ENCODE measurements at places on chromosomes 4 and X.

DNA sequence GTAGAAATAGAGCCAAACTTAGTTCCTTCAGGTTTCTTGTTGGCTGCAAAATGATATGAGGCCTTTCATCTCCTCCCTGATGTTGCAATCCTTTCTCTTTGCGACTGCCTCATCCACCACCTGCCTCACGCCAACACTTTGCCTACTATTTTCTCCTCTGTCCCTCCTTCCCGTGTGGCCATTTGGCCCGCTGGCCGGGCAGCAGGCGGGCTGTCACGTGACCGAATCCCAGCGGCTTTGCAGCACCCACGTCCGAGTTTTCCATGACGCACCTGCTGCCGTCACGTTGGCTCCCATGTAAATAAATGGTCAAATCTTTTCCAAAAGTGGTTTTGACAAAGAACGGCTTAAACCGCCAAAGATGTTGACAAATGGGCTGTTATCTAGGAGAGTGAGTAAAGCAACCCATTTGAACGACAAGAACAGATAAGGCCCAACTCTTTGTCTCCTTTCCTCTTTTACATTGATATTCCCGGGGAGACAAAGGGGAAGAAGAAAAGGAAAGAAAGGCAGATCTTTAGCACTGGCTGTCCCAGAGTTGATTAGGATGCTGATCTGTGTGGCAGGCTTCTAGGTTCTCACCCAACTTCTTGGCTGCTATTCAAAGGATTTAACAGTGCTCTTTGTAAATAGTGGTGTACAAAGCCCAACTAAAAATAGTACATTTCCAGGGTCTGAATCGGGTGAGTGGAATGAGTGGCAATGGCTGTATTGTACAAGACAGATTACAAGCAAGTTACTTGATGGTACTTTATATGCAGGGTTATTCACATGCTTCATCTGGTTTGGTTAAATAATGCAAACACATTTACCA is 174.2 kb upstream of the JADE1 start:
- DNase-seq: no peak

GRCh38 chr4:47784222-47784621 is 53.6 kb downstream of the CORIN start:
- DNase-seq: no peak

DNA sequence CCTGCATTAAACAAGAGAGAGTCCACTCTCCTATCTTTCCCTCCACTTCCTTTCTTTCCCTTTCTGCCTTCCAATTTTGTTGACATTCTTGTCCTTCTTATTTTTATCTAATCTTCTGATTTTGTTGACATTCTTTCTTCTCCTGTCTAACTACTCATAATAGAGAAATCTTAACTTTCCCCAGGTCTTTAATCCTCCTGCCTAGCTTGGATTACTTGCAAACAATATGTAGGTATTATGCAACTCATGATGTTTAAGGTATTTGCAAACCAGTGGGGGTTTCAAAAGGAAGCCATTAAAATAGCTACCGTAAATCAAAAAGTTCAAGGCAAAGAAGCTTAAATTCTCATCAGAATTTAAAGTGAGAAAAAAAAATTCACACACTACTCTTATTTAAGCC is 53.9 kb downstream of the PROM1 start:
- no peak for DNase-seq

GRCh38 chr4:185280608-185281007 is 71.2 kb downstream of the SNX25 start:
- no peak for DNase-seq

GRCh38 chrX:138897621-138898492 is 186.3 kb upstream of the FGF13 start:
- DNase-seq: no peak

All from omental fat pad (tissue), 4 donors.